Ascending aorta (tissue), 2 donors: ENCODE measurements at places on chromosomes 16 and 17. TPM values are rescaled to one million over a fixed set of nuclear protein-coding genes. Genes with fewer than 3 reads are reported as not detected.

DNA sequence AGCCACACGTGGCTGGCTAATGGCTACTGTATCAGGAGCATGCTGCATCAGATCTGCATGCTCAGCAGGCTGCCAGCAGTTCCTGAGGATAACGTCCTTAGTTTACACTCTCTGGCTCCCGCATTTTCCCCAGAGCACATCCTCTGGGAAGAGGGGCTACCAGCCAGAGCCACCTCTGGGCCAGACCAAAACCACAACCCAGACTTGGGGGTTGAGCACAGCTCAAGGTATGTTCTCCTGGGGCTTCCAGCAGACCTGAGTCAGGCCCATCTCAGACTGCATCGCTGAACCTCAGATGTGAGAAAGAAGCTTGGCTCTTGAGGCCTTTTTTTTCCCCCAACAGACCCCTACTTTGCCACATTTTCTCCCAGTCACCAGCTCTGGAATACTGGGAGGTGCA lies 23.7 kb upstream of the WSCD1 start:
- DNase-seq, result no peak

DNA sequence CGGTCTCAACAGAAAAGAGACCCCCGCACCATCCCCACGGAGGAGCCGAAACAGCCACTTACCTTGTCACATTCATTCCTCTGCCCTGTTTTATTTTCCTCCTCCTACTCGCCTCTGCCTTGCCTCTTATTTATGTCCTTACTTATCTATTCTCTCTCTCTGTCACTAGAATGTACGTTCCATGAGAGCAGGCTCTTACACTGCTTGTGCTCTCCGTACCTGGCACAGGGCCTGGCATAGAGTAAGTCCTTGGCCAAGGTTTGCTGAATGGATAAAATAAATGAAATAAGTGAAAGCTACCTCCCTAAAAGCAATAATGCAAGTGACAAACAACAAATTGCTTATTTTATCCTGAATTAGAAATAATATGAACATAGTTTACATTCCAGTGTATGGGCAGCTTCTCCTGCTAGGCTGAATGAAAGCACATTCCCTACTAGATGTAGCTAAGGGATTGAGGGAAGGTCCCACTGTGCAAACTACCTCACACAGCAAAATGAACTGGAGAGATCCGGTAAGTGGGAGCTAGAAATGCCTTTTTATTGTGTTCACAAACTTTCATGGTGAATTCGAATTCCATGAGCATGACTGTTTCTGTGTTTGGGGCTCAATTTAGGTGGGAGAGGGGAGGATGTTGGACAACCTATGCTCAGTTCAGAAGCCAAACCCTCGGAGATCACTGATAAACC lies 173.1 kb downstream of the PARN start:
- DNase-seq, result no peak

DNA sequence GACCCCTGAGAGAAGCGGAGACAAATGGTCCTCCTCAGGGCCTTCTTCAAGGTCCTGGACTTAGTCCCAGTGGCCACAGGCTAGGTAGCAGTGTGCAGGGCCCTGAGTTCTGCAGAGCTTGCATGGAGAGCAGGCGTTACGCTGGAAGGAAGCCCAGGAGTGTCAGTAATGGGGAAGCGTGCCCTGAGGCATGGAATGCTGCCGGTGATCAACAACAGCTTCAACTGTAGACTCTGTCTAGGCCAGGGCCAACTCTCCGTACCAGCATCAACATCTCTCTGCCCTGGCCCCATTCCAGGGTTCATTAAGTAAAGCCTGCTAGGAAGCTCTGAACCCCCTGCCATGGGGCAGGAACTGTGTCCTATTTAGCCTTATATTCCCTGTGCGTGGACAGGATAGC lies 568 bp upstream of the TNK1 start:
- DNase-seq, result peak; percentile 72

GRCh38 chr17:57915985-57916757 lies 39.0 kb downstream of the CUEDC1 start:
- DNase-seq, result no peak

- DNase-seq, result no peak
Observed at GRCh38 chr17:21004016-21004930, 38.5 kb downstream of the USP22 start.

- DNase-seq, result no peak
Observed at GRCh38 chr17:13476720-13477119, 125.0 kb downstream of the HS3ST3A1 start.

DNA sequence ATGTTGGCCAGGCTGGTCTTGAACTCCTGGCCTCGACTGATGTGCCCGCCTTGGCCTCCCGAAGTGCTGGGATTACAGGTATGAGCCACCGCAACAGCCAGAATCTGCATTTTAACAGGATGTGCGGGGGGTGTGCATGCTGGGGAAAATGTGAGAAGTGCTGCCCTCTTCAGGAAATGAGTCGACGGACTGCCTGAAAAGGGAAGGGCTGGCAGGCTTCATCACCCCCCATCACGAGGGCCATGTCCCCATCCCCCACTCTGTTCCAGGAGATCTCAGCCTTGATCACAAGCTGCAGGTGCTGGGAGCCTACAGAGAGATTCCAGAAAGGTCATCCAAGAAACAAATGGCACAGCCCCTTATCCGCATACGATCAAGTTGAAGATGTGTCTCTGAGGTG lies 195.3 kb upstream of the RPL38 start:
- DNase-seq, result no peak

The HEATR9 gene
- total RNA-seq, result not detected

DNA sequence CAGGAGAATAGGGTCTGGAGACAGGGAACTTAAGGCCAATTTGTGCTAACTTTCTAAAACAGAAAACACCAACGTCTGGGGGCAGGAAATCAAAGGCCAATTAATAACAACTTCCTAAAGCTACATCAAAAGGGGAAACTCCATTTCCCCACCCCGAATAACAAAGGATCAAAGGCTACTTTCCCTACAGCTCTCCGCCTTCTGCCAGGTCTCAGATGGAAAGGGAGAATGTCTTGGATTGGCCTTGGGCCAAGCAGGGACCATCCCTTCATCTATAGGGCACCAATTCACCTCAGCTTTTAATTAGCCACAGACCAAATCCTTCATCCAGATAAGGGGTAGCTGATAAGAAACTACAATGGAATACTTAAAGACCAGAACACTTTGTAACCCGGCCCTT lies 116.9 kb upstream of the ZKSCAN2 start:
- DNase-seq, result no peak

DNA sequence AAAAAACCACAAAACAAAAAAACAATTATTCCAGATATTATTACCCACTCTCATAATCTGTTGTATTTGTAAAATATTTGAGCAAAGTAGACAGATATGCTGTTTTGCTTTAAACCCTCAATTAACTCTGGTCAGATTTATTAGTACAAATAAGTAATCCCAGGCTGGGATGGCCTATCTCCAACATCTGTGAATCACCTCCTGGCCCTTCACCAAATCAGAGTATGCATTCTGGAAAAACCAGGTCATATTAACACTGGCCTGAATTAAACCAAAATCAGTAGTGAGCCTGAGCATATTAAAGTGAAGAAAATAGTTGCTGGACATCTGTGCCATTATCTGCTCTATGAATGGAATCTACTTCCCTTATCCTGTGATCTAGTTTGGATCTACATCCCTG lies 41.0 kb downstream of the STAT3 start:
- DNase-seq, result no peak

DNA sequence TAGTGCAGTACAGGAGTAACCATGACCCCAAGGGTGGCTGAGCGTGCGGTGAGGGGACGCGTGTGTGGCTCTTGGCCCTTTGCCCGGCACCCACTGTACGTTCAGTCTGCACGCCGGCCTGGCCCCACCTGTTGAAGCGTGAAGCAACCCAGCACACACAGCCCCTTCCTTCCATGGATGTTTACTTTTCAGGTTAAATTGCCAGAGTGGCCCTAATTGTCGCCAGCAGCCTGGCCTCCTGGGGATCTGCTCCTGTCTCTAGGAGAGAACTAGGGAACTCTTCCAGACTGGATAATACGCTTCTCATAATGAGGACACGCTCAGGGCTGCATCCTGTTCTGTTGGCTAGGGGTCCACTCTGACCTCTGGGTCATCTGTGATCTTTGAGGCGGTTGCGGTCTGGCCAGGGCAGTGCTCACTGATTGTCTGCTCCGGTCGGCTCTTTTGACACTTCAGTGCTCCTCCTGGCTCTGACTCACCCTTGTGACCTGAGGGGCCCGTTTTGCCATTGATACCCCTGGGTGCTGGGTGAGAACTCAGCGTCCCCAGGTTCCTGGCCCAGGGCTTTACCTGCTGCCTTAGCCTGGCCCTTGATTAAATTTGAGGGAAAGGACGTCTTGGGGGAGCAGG lies 27.7 kb downstream of the TPSG1 start:
- no peak for DNase-seq

DNA sequence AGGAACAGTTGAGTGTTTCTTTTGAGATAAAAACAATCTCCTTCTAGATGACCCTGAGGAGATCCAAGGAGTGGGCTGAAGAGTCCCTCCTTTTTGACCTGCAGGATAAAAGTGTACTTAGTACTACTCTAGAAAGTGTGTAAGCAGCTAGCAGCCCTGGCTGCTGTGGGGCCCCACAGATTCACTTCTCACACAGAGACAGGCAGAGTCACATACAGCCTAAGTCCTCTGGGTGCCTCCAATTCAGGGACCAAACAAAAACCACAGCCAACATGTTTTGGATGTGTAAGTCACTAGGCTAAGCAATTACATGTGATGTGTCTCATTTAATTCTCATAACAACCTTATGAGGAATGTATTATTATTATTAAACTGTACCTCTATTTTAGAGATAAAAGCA lies 97.1 kb downstream of the TMEM100 start:
- DNase-seq, result no peak

DNA sequence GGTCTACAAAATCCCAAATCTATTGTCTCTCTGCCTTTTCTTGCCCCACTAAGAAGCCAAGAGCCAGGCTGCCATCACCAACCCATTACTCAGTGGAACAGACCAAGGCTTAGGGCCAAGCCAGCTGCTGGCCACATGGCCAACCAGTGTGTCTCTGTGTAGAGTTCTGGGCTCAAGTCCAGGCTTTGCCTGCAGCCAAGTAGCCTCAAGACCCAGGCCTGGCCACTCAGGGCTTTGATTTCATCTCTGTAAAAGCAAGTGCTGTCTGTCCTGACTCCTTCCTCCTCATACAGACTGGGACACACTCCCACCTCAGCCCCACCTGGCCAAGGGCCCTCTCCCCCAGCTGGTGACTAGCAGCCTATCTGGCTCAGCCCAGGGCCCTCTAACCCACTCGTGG lies 14.6 kb downstream of the SREBF1 start:
- no peak for DNase-seq

The ZMYND15 gene
- total RNA-seq, result not detected

DNA sequence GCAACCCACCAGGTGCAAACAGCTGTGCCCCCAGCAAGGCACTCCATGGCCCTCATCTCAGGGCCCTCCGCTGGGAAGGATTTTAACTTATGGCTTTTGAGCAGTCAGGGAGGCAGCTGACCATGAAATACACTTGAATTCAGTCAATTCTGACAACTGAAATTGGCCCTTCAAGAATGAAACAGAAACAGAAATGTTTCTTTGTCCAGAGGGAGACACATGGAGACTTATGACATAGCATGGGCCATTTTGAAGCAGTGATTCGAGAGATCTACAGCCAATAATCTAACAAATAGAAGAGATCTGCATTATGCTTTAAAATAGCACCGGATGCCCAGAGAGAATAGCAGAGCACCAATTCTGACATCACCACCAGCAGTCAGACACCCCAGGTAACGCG lies 7.5 kb downstream of the CACNG1 start:
- no peak for DNase-seq

DNA sequence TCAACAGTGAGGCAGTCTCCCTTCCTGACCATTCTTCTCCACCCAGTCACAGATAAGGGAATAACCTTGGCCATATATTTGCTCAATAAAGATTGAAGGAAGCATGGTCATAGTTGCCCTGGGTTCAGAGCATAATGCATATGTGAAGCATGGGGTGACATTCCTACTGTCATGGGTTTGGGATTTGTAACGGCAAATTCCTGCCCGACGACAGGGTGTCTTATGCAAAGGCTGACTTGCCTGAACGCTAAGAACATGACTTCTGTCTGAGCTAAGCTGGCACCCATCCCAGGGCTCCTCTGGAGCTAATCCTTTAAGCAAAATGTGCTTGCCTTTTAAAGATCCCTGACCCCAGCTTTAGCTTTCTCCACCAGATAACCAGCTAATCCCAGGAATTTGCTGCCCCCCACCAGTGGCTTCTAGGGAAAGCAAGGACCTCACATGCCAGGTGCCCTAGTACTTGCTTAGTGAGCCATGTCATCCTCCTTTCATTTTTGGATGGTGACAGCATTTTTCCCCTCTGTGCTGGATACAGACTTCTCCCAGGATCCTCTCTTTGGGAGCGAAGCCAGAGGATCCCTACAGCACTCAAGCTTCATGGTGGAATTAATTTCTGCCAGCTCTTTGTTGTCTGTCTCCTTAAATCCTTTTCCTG lies 11.7 kb downstream of the SLC7A6OS start:
- no peak for DNase-seq

DNA sequence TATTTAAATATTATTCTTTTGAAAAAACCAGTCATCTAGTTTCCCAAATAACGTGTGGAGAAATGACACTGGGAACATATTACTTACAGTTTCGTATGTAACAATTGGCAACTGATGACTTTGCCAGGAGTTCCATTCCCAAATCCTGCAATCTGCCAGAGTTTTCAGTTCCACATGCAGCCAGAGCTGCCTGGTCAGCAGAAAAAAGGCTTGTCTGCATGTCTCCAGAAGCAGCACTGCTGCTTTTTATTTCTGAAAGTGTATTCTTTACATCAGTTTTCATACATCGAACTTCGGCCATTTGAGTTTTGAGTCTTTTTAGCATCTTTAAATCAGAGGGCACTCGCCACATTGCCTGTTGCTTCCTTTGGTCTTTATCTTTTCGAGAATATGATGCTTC lies 78.4 kb downstream of the TRIM37 start:
- DNase-seq, result no peak

DNA sequence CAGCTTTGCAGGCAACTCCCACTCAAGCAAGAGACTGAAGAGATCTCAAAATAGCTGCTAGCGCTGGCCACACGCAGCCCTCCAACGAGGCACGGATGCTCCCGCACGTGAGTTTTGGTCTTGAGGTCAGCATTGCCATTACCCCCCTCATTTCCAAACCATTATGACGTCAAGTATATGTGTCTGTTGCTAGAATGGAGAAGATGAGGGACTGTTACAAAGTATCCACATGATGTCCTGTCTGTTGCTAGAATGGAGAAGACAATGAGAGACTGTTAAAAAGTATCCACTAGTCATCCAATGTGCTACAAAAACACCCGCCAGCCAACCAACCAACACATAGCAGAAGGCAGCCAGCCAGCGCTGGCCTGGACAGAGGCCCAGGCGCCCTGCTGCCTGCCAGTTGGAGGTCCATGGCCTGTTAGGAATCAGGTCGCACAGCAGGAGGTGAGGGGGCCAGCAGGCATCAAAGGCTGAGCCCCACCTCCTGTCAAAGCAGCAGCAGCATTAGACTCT lies 24.8 kb downstream of the KLHDC4 start:
- DNase-seq, result no peak

DNA sequence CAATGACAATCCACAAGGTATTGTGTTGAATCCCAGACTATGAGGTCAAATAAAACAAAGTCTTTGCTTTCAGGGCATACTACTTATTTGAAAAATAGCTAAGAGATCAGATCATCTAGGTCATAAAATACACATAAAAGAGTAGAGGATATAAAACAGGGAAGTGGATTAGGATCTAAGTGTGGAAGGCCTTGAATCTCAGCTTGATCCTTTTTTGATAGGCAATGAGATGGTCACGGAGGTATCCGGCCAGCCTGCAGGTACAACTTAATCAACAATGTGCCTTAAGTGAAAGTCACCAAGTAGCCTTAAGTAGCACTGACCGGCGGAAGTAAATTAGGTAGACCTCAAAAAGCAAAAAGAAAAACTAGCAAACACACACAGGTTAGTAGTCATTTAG lies 901.7 kb downstream of the KCNJ2 start:
- DNase-seq, result no peak

The CD300E gene
- total RNA-seq, result 0.21 TPM
